ENCODE measurements at places on chromosomes 5 and 9. TPM values are rescaled to one million over a fixed set of nuclear protein-coding genes. Genes with fewer than 3 reads are reported as not detected.

FOXD4L4 gene
- total RNA-seq: 0.22 TPM

ENTPD2 gene
- total RNA-seq: not detected

IFT74 gene
- total RNA-seq: 20.9 TPM

SLC6A19 gene
- total RNA-seq: not detected

DOCK2 gene
- total RNA-seq: 3.0 TPM

THOC3 gene
- total RNA-seq: 42.0 TPM

IFNA13 gene
- total RNA-seq: not detected

TMCO6 gene
- total RNA-seq: 12.1 TPM

PCDHGB1 gene
- total RNA-seq: 0.44 TPM

UNC13B gene
- 20.7 TPM for total RNA-seq

MARCHF11 gene
- not detected for total RNA-seq

KLF9 gene
- 33.4 TPM for total RNA-seq

NME5 gene
- 1.7 TPM for total RNA-seq
